NCI-H1417 treated with DMSO at 0.1 percent for 48 hours (cell line): ENCODE measurements at places on chromosomes 7 and 10.

DNA sequence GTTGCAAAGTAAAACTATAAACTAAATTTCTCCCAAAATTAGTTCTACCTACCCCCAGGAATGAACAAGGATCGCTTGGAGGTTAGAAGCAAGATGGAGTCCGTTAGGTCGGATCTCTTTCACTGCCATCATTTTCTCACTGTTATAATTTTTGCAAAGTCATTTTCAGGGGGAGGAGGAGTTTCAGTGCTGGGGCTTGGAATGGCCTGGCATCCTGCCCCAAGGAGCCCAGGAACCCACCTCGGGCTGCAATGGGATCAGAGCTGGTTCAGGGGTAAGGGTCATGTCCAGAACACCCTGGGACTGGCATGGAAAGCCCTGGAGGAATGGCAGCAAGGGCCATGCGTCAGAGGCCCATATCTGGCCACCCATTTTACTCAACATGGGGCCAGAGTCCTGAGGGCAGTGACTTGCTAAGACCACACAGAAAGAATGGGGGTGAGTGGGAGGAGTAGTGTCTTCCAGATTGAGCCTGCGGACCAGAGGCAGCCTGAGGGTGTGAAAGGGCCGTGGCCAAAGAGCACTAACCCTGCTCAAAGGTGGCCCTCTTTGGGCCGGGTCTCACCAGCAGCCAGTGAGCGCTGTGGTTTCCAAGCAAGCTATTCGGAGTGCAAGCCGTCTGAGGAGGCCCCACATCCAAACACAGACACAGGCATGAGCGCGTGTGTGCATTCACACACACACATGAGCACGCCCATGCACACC, 31.8 kb downstream of the GPRIN2 start:
- no peak for DNase-seq

- DNase-seq = no peak
These were observed 96.5 kb downstream of the LRRC4 start for GRCh38 chr7:127934711-127935110.

DNA sequence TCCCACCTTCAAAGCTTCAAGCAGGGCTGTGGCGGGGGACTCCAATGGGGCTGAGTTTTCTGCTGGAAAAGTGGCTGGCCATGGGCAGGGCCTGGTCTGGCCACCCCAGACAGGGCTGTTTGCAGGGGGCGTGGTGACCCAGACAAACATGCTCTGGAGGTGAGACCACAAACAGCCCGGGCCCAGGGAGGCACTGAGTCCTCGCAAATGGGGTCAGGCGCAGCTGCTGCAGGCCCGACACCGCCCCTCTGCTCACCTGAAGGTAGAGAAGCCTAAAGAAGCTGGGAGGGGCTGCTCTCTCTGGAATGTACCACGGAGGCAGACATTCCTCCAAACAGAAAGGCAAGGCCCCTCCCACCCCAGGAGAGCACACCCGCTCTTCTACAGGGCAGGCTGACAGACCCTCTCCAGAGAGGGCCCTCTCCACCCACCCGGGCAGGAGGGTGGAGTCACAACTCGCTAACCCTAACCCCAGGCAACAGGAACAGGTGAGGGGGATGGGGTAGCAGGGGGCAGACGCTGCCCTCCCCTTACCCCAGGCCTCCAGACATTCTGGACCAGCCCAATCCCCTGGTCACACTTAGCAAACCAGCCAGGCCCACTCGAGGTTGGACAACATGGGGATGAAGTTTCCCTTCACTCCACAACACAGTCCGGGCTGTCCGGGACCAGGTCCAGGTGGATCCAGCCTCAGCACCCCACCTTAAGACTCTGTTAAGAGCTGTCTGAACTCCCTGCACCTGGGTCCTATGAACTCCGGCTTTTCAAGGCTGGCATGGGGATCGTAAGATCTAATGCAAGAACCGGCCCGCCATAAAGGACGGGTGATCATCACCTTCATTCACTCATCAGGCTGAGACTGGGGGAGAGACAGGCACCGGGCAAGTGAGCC, 32.3 kb downstream of the OAT start:
- DNase-seq = no peak

GRCh38 chr10:30742471-30742870, 112.9 kb upstream of the LYZL2 start:
- DNase-seq = no peak
